Effector memory CD8-positive, alpha-beta T cell (primary cell): ENCODE measurements at places on chromosomes 4 and X.

DNA sequence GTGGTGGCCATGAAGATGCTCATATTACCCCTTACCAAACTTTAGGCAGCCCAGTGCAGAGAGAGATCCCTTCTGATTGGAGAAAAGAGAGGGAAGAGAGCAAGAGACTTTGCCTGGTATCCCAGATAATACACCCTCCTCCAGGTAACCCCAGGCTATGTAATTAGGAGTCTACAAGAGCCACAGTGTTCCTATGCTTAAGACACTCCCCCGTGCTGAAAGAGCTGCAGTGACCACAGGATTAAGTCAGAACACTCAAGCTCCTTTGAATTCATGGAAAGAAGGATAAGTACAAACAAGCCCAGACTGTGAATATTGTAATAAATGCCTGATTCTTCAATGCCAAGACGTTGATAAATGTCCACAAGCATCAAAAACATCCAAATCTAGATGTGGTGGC is 41.4 kb downstream of the PABPC4L start:
- no peak for DNase-seq

GRCh38 chrX:75038925-75039324 is 113.7 kb upstream of the NEXMIF start:
- no peak for DNase-seq

- DNase-seq = no peak
Observed at GRCh38 chr4:3753726-3754412, 12.3 kb upstream of the ADRA2C start.

DNA sequence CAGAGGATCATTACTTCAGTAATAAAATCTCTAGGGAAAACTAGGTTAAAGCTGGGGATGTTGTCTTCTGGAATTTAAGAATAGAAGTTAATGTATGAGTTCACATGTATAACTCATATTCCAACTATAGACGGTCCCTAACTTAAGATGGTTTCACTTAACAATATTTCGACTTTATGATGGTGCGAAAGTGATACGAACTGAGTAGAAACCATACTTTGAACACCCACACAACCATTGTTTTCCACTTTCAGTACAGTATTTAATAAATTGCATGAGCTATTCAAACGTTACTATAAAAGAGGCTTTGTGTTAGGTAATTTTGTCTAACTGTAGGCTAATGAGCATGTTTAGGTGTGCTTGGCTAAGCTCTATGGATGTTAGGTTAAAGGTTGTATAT is 38.7 kb downstream of the CCSER1 start:
- no peak for DNase-seq

DNA sequence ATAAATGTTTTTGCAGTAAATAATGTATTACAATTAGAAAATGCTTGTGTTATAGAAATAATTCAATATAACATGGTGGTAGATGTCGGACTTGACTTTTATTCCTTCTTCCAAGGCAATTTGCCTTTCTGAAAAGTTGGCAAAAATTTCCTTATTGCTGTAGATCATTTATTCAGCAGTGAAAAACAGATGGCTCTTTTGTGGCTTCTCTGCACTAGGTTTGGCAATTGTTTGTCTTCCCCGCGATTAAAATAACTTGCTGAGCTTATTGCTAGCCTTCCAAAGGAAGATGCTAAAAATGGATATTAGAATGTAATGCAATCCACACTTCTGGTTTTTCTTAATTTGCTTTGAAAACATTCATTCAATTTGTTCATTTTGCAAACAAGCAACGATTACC is 1977.9 kb upstream of the ADGRL3 start:
- DNase-seq = no peak

DNA sequence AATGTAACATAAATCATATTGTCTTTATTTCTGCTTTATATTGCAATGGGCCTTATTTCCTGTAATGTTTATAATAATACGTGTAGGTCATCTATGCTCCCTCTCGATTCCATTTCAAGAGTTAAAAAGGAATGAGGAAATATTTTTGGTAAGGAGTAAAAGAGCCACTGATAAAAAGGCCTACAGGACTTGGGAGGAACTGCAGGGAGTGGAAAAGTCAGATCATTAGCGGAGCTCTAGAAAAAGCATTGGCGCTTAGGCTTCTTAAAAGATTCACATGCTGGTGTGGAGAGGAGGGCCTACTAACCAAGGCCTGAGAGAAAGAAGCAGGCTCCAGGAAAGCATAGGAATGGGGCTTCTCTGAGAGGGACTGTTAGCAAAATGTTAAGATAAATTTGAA is 82.9 kb upstream of the PNPLA4 start:
- DNase-seq = no peak

- no peak for DNase-seq
Observed at GRCh38 chr4:126957987-126958386, 674.8 kb upstream of the INTU start.

DNA sequence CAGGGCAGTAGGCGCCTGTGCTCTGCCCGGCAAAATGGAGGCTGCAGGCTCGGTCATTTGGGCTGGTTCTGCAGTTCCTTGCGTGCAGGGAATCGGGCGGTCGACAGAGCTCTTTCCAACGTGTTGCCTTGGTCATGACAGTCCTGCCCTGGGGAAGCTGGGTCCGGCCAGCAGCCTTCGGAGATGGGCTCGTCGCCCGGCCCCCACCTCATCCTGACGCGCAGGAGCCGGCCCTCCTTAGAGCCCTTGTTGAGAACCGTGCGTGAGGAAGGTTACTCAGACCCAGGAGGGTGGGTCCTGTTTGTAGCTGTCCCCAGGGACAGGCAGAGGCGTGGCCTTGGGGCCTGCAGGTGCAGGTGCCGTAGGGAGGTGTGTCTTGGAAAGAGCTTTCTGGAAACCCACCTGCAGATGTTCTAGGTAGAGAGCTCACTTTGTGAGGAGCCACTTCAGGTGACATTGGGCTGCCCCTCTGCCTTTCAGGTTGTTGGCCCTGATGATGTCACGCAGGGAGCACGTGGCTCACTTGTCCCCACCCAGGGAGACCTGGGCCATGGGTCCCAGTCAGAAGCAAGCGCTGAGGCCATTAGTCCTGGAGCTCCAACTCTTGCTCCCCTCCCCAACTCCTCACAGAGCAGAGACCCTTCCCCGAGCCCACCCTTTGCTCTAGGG is 15.2 kb upstream of the HGFAC start:
- no peak for DNase-seq

GRCh38 chrX:45050558-45050957 is 150.1 kb downstream of the DIPK2B start:
- no peak for DNase-seq
